ENCODE measurements at places on chromosomes 1 and 21. TPM values are rescaled to one million over a fixed set of nuclear protein-coding genes. Genes with fewer than 3 reads are reported as not detected.

GRCh38 chr21:23861911-23862504, 1745.3 kb downstream of the MRPL39 start:
- no peak for DNase-seq

DNA sequence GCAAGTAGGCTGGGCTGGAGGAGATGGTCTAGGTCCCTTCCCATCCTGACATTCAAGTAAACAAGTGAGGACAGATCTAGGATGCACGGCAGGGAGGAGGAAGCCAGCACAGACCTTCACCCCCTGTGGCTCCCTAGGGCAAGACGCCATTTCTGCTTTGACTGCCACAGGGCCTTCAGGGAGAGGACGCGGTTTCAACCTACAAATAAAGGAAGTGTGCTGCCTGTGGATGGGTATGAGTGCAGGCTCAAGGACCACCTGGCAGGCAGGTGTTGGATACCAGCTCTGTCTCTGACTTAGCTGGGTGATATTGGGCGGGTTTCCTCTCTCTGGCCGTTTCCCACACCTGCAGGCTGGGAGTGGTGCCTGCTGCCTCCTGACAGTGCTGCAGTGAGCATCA, 16.2 kb downstream of the SLC2A1 start:
- no peak for DNase-seq

DNA sequence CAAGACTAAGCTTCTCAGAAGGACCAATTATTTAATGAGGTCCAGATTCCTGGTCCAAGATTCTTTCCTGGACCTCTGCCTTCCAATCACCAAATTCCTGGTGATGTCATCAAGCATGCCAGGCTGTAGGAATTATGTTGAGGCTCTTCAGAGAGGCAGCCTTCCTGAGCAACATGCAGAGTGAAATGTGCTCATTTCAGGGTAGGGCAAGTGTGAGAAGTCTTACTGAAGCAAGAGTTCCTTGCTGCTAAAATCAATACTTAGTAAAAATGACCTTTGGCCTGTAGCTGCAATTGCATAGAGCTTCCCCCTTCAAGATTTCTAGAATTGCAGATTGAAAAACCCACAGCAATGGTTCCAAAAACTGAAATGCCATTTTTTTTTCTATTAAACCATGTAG, 31.7 kb upstream of the BCAR3 start:
- no peak for DNase-seq

DNA sequence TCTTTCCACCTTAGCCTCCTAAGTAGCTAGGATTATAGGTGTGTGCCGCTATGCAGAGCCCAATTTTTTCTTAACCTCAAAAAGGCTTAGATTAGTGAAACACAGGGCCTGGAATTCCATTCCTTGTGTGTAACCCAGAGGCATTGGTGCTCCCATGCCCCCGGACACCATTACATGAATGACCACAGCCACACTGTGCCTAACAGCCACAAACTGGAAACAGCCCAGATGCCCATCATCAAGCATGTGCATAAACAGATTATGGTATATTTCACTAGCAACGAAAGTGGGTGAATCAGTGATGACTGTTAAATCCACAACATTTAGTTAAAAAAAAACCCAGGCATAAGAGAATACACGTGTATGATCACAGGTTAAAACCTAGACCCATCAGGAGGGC, 24.4 kb downstream of the ADAM30 start:
- no peak for DNase-seq

GRCh38 chr1:44406737-44407429, 1.8 kb downstream of the RNF220 start:
- no peak for DNase-seq

GRCh38 chr1:52592637-52593323, 9.4 kb upstream of the GPX7 start:
- DNase-seq = no peak

DNA sequence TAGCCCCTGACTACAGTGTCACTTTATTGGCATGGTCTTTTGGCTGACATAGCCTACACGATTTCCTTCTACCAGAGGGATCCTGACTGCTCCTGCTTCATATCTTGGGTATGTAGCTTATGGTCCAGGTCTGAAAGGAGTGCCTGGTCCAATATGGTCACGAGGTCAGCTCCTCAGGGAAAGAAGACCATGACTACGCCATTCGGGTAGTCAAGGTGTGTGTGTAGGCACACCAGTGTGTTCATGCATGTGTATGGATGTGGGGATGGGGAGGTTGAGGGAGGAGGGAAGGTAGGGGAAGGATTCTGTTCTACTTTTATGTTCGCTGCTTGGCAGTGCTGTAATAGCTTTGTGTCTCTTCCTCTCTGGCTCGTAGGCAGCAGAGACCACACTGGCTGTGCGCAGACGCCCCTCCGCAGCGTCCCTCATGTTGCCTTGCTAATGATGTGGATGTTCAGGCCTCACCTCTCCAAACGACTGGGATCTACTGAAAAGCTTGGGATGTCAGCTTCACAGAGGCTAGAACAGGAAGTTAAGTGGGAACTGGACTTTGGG, 10.0 kb upstream of the C4BPB start:
- DNase-seq = no peak

- DNase-seq = no peak
Measured at GRCh38 chr1:235326719-235327558, 1.0 kb downstream of the ARID4B start.

GRCh38 chr1:227351443-227351842, 33.2 kb upstream of the CDC42BPA start:
- DNase-seq = peak; percentile 54

The DISC1 gene
- 22.1 TPM for total RNA-seq

Data from glomerular endothelial cell (primary cell).